RKO (cell line): ENCODE measurements at places on chromosomes 7 and 10.

- no peak for DNase-seq
Measured at GRCh38 chr7:31896925-31897324, 173.3 kb downstream of the PDE1C start.

DNA sequence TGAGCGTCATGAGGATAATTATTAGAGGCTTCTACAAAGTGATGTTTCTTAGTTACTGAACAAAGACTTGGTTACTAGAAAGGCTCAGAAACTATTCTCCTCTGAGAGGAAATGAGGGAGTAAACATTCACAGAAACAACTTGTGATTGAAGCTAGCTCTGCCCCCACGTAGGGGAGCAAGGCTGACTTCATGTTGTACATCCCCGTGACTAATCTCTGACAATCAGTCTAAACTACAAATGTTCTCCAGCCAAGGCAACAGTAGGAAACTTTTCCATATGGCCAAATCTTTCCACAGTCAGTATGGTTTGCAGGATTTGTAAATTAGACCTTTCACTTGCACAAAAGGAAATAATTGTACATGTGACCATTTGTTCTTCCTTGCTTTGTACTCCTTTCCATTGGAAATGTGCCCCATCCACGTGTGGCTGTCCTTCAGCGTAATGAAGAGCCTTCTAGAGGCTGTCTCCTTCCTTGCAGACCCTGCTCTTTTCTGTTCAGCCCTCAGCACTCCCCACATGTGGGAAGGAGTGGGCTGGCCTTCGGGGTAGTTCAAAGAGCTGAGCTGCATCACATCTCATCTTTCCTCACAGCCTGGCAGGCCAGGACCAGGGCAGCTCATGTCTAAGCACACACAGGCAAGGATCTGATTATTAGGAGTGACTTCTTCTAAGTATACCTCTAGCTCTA is 93.5 kb downstream of the PCGF5 start:
- DNase-seq: peak; percentile 37

DNA sequence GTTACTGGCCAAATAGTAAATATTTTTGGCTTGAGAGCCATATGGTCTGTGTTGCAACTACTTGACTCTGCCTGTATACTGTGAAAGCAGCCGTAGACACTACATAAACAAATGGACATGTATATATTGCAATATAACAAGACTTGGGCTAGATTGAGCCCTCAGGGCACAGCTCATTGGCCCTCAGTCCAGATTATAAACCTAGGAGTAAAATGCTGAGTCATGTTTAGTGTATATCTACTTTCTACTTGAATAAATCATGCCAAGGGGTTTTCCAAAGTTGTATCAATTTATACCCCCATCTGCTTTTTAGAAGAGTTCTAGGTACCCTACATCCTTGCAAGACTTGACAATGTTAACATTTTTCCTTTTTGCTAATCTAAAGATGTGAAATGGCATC is 27.4 kb upstream of the POU6F2 start:
- DNase-seq: no peak

GRCh38 chr10:34555653-34556052 is 259.4 kb downstream of the PARD3 start:
- no peak for DNase-seq

DNA sequence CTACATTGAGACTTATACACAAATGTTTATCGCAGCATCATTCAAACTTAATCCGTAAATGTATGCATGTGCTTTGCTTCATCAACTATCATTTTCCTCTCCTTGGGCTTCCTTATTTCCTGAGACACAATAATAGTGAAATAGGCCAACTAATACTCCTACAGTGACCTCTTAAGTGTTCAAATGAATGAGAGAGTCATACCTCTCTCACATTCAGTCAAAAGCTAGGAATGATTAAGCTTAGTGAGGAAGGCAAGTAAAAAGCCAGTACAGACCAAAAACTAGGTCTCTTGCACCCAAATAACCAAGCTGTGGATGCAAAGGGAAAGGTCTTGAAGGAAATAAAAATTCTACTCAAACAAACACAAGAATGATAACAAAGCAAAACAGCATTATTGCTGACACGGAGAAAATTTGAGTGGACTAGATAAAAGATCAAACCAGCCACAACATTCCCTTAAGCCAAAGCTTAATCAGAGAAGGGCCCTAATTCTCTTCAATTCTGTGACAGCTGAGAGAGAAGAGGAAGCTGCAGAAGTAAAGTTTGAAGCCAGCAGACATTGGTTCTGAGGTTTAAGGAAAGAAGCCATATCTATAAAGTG is 72.3 kb downstream of the GLCCI1 start:
- DNase-seq: no peak

GRCh38 chr7:96135241-96135640 is 186.7 kb downstream of the SLC25A13 start:
- no peak for DNase-seq

GRCh38 chr10:47403446-47404318 is 19.6 kb upstream of the ZNF488 start:
- no peak for DNase-seq

GRCh38 chr7:87875151-87876039 is 765 bp downstream of the SLC25A40 start:
- DNase-seq: peak; percentile 26

GRCh38 chr10:77251297-77252013 is 386.2 kb downstream of the KCNMA1 start:
- DNase-seq: peak; percentile 41

DNA sequence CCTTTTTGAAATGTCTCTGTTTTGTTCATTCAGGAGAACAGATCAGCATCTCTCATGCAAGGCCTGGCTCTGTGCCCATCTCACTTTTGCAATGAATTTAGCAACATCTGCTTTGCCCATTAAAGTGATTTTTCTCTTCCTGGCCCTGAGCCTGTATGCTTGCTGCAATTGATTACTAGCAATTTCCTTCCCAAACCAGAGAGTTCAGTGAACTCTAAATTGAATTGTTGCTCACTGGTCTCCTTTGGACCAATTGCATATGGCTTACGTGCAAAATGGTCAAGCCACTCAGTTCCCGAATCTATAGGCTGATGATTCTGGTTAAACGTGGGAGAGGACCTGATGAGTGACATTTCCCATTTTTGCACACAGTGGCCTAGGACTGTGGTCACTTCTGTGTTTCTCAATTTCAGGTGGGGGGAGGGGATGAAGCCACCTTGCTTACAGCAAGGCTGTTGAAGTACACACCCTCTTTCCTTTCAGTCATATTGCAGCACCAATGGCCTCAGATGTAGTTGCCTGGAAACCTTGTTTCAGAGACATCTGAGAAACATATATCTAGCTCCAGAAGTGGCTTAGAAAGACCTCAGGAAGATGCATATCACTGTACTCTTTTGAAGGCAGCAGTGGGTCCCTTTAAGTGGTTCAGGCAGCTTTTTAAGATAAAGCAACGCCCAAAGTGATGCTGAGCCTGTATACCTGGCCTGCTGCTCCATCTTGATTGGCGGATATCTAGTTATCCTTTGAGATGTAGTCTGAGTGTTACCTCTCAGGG is 201.4 kb downstream of the PTEN start:
- DNase-seq: no peak
